A673 (cell line): ENCODE measurements at places on chromosomes 5 and 9.

- DNase-seq, result peak; percentile 41
These were observed at the start of gene FGD3 for GRCh38 chr9:92947268-92948037. Gene FGD3, plus strand, starts transcription at chr9:92947523. Its CDS starts 28,734 bp downstream, at chr9:92976257.

GRCh38 chr5:6302684-6303083, 75.7 kb downstream of the MED10 start:
- DNase-seq, result no peak

- no peak for DNase-seq
These were observed 89.5 kb downstream of the NSUN2 start for GRCh38 chr5:6543346-6543730.

- DNase-seq, result no peak
These were observed 47.8 kb upstream of the CDKN2AIPNL start for GRCh38 chr5:134459491-134459890.

GRCh38 chr5:72325566-72326305, 5.6 kb downstream of the PTCD2 start:
- DNase-seq, result no peak

- no peak for DNase-seq
These were observed 1040.3 kb downstream of the TLE1 start for GRCh38 chr9:80649001-80649420.

DNA sequence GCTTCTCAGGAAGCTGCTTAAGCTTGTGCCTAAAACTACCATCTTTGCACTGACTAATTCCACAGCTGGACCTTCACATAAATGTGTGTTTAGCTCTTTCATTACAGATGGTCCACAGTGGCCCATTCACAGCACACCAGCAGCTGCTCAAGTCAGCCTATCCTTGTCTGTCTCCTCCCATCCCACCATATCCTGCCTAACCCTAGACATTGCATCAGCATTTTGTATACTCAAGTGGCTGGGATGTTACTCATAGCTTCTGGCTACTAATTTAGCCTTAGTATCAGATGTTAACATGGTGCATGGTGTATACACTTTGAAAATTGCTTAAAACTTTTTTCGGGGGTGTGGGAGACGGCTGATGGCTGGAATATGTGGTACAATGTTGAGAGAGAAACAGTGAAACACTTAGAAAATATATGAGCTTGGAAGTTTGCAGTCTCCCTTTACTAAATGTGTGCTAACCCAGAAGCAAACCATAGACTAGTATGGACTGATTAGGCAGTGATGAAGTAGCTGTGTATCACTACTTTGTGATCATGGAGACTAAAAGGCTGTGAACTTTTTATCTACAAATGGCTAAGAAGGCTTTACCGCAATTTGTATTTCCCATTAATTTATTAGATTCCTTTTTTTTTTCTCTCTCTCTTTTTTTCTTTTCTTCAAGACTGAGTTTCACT, 83.1 kb downstream of the JMY start:
- DNase-seq, result peak; percentile 25

GRCh38 chr9:112711050-112711689, 6.7 kb downstream of the INIP start:
- DNase-seq, result peak; percentile 58

DNA sequence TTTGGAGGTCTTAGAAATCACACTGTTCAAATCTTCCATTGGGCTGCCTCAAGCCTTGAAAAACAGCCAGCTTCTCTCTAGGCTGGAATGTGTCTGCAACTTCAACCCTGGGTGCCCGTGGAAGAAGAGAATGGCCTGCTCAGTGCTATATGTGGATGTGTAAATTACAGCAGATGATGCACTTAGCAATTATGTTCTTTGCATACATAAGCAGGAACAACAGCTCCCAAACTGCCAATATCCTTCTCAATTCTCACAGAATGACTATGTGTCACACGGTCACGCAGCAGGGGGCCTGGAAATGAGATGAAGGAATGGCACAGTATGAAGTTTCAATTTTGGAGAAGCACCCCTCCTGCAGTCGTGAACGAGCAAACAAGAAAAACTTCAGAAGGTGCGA, 175.2 kb upstream of the SMARCA2 start:
- peak; percentile 91 for DNase-seq

- no peak for DNase-seq
These were observed 29.9 kb downstream of the CETN3 start for GRCh38 chr5:90379652-90380051.
